ENCODE measurements at places on chromosomes 6 and 20. TPM values are rescaled to one million over a fixed set of nuclear protein-coding genes. Genes with fewer than 3 reads are reported as not detected.

The MYMX gene
- 0.23 TPM for total RNA-seq

The MYCT1 gene
- total RNA-seq: 112 TPM

The TPX2 gene
- 16.5 TPM for total RNA-seq

The PYGB gene
- total RNA-seq: 81.9 TPM

The SLC32A1 gene
- total RNA-seq: not detected

The NOTCH4 gene
- total RNA-seq: 44.3 TPM

DNA sequence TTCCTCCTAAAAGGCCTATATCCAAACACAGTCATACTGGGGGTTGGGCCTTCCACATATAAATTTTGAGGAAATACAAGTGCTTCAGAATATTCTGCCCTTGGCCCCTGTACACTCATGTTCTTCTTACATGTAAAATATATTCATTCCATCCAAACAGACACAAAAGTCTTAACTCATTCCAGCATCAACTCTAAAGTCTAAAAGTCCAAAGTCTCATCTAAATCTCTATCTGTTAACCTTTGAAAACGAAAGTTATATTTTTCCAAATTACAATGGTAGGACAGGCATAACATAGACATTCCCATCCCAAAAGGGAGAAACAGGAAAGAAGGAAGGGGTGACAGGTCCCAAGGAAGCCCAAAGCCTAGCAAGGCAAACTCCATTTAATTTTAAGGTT lies 215.4 kb upstream of the THBS2 start:
- DNase-seq: no peak

DNA sequence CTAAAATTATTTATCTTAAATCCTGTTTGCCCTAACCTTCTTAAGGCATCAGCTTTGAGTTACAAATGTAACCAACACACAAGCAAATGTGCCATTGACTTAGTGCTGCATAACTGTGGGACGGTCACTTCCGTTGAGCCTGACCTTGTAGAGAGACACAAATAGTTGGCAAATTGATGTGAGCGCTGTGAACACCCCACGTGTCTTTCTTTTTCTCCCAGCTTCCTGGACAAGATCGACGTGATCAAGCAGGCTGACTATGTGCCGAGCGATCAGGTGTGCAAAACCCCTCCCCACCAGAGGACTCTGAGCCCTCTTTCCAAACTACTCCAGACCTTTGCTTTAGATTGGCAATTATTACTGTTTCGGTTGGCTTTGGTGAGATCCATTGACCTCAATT lies 56.4 kb downstream of the GNAS start:
- DNase-seq: no peak

GRCh38 chr6:150770637-150771036 lies 94.9 kb upstream of the MTHFD1L start:
- DNase-seq: no peak

GRCh38 chr6:47634210-47635047 lies 64.0 kb upstream of the ADGRF4 start:
- no peak for DNase-seq

DNA sequence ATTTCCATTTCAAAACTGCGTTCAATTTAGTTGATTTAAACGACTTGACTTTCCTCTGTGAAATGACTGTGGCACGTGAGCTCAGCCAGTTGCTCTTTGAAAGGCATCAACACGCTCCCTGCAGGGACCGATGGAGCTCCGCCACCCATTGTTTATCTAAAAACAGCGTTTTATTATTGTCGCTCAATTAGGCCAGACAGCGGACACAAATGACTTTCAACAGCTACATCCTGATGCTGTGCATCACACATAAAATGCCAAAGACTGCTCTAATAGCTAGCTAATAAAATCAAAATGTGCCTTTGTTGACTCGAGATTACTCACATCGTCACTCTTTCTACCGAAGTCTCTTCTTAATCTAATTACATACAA lies 332.5 kb downstream of the CD83 start:
- no peak for DNase-seq

GRCh38 chr6:5367510-5367909 lies 106.2 kb downstream of the FARS2 start:
- no peak for DNase-seq

DNA sequence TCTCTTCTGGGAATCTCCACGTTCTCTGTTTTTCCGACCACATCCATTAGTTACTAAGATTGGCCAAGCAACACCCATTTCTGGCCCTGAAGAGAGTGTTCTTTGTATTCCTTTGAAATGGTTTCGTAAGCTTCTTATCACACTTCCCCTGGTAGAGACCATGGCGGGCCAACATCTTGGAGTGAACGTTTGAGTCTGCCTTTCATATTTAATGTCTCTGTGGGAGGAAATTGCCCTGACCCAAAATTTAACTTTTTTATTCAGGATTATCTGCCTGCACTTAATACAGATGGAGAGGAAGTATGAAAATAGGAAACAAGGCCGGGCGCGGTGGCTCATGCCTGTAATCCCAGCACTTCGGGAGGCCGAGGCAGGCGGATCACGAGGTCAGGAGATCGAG lies 177.0 kb upstream of the SNX9 start:
- DNase-seq: no peak

DNA sequence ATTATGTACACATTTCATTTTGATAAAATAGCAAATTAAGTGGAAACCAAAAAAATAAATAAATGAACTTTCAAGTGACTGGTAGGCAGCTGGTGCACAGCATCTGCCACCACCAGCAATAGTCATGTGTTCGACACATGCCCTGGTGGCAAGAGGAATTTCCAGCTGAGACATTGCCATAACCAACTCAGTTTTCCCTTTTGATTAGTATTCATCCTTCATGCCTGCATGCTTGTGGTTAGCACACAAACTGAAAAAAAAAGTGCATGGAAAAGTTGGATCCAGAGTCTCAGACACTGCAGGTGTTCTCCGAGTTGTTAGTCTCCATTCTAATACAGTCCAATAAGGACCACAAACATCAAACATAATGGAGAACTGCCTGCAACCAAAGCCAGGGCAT lies 156.0 kb upstream of the SOX4 start:
- no peak for DNase-seq

DNA sequence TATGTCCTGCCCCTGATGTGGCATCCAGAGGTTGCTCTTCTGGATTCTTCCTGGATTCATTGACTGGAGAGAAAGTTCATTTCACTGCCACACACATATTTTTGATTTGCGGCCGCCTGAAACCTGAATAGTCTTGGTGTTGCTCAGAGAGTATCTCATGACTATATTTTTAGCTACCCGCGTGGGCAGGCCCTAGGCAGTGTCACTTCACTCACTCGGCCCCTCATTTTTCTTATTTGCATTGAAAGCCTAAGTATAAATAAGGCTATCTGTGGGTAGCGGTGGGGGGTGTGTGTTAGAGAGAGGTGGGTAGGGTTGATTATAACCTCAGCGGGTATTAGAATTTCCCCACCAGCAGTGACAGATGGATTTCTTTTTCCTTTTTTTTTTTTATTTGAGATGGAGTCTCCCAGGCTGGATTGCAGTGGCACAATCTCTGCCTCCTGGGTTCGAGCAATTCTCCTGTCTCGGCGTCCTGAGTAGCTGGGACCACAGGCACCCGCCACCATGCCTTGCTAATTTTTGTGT lies 113.5 kb downstream of the JARID2 start:
- no peak for DNase-seq

- peak; percentile 89 for DNase-seq
Observed at GRCh38 chr6:4732691-4733315, 43.4 kb upstream of the CDYL start.

GRCh38 chr6:10759312-10759839 lies 11.8 kb downstream of the TMEM14B start:
- peak; percentile 93 for DNase-seq
